Stimulated activated naive CD8-positive, alpha-beta T cell treated with anti-CD3 and anti-CD28 coated beads, Interleukin-15, Interleukin-2, amounts not matched to agents 100 U/mL and 50 U/mL, for 24 hours (primary cell): ENCODE measurements at places on chromosomes 2 and 18.

DNA sequence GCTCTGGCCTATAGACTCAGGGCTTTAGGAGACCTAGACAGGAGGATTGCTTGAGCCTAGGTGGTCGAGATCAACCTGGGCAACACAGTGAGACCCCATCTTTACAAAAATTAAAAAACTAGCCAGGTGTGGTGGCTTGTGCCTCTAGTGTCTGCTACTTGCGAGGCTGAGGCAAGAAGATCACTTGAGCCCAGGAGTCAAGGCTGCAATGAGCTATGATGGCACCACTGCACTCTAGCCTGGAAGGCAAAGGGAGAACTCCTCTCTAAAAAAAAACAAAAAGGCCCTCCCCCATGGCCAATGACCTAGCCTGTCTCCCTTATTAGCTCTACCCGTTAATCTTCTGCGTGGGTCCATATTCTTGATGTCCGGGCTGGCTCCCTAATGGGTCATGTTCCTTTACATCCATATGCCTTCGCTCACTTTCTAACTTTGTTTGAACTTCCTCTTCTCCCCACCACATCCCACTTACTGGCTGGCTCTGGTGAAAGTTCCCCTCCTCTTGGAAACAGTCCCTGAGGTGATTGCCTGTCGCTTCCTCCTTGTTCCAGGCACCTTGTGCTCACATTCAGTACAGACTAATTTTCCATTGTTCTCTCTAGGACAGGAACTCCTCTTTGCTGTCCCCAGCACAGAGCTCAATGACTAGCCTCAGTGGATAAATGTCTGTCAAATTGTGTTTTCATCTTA is 103.0 kb downstream of the AFF3 start:
- DNase-seq, result no peak

DNA sequence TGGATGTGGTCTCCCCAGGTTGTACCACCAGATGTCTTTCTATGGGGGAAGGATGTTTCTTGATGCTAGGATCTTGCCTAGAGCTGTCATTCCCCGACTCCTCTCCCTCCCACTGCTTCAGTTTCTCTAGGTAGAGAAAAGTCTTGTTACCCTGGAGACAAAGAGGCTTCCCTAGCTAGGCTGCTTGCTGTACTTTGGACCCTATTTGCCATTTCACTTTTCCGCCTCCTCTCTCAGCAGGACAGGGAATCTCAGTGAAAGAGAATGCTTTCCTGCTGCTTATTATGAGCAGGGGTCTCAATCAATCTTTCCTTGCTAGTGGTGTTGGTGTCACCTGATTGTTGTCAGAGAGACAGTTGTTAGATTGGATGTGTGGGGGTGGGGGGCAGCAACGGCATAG is 818.8 kb upstream of the GYPC start:
- DNase-seq, result no peak

GRCh38 chr2:96105994-96106715 is 10.2 kb downstream of the ADRA2B start:
- DNase-seq, result no peak

GRCh38 chr2:62489162-62489561 is 16.8 kb downstream of the TMEM17 start:
- DNase-seq, result no peak

GRCh38 chr2:157185476-157186227 is 71.9 kb upstream of the GALNT5 start:
- no peak for DNase-seq
